ENCODE measurements at places on chromosomes 16 and 17. TPM values are rescaled to one million over a fixed set of nuclear protein-coding genes. Genes with fewer than 3 reads are reported as not detected.
A peak's percentile ranks its signal among the peaks of the same experiment; 100 is the strongest.

DNA sequence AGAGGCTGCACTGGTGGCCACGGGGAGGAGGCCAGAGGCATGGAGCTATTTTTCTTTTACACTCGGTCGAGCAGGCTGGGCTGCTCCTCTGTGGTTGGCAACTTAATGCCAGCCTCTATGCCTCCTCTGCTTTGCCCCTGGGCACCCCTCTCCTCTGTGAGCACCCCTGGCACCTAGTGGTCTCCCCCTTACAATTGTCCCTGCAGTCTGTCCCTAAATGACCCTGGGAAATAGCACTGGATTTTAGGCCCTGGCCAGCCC lies 27.0 kb downstream of the LRRC75A start:
- peaks cover 3% of the 10 kb centered on the region for H3K4me1 ChIP-seq
- H3K27ac ChIP-seq, result no peak overlapping the region
- no peak for DNase-seq
- no peak overlapping the region for H3K4me3 ChIP-seq

- no peak overlapping the region for H3K4me3 ChIP-seq
- no peaks in the 10 kb centered on the region for H3K27me3 ChIP-seq
- peaks cover 22% of the 10 kb centered on the region for H3K36me3 ChIP-seq
- no peak for DNase-seq
- H3K27ac ChIP-seq, result no peak overlapping the region
- no peaks in the 10 kb centered on the region for H3K4me1 ChIP-seq
Measured at GRCh38 chr17:59870482-59870881, 22.3 kb downstream of the TUBD1 start.

- no peaks in the 10 kb centered on the region for H3K36me3 ChIP-seq
- H3K27ac ChIP-seq, result no peak overlapping the region
- H3K4me3 ChIP-seq, result no peak overlapping the region
- H3K27me3 ChIP-seq, result no peaks in the 10 kb centered on the region
- no peak for DNase-seq
- H3K4me1 ChIP-seq, result peaks cover 7% of the 10 kb centered on the region
Measured at GRCh38 chr17:78595135-78595810, 18.1 kb upstream of the DNAH17 start.

DNA sequence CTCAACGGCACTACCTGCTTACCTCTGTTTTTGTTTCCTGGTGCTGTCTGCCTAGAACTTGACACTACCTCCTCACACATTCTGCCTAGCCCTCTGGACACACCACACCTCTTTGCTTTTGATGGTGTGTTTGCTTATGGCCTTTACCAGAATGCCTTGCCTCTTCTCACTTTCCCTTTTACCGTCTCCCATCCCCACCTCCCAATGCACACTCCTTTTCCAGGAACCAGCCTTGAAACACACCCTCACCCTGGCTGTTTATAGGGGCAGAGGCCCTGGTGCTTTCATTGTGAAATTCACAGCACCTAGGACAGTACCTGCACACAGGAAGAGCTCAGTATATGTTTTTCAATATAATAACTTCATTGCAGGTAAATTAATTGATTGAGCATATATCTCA lies 56.2 kb downstream of the MAP2K6 start:
- H3K36me3 ChIP-seq, result peaks cover 23% of the 10 kb centered on the region
- peaks cover 10% of the 10 kb centered on the region for H3K4me1 ChIP-seq
- no peaks in the 10 kb centered on the region for H3K27me3 ChIP-seq
- H3K27ac ChIP-seq, result no peak overlapping the region

DNA sequence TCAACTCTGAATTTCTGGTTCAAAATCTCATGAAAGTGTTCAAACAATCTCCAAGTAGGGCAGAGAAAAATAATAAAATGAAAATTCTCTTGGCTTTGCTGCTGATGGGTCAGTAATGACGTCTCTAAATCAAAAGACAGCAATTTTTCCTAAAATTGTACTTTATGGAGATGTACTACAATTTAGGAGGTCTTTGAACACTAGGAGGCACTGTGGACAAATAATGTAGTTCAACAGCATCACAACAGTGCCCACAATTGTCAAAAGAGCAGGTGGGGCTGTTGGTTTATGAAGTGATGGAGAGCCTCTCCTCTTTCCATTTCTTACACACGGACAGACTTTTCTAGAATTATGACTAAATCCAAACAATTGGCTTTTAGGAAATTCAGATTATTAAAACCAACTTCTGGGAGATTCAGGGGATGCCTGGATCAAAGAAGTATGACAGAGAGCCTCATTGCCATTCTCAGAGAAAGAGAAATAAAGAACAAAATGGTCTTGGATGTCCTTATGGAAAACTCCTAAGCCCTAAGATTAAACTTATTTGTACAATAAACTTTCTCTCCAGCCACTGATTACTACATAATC lies 23.8 kb downstream of the EZH1 start:
- peaks cover 63% of the 10 kb centered on the region for H3K36me3 ChIP-seq
- DNase-seq, result no peak
- no peaks in the 10 kb centered on the region for H3K4me1 ChIP-seq
- H3K27me3 ChIP-seq, result no peaks in the 10 kb centered on the region
- H3K4me3 ChIP-seq, result no peak overlapping the region

GRCh38 chr17:47718634-47719405 lies 14.2 kb upstream of the TBX21 start:
- H3K36me3 ChIP-seq, result no peaks in the 10 kb centered on the region
- no peaks in the 10 kb centered on the region for H3K4me1 ChIP-seq
- no peak overlapping the region for H3K4me3 ChIP-seq
- no peak for DNase-seq

GRCh38 chr17:7932949-7933348 lies 943 bp downstream of the CNTROB start:
- DNase-seq, result peak; percentile 67
- no peaks in the 10 kb centered on the region for H3K4me1 ChIP-seq
- H3K27ac ChIP-seq, result no peak overlapping the region
- peaks cover 10% of the 10 kb centered on the region for H3K27me3 ChIP-seq

GRCh38 chr17:57603978-57604377 lies 141.1 kb downstream of the CCDC182 start:
- no peak for DNase-seq
- H3K4me3 ChIP-seq, result no peak overlapping the region
- H3K4me1 ChIP-seq, result peaks cover 3% of the 10 kb centered on the region
- peaks cover 5% of the 10 kb centered on the region for H3K36me3 ChIP-seq
- no peak overlapping the region for H3K27ac ChIP-seq

GRCh38 chr17:16001226-16001897 lies 1.7 kb downstream of the TTC19 start:
- no peaks in the 10 kb centered on the region for H3K27me3 ChIP-seq
- H3K27ac ChIP-seq, result no peak overlapping the region
- H3K4me1 ChIP-seq, result 0 out of 2 replicates have a peak, but pooled peaks cover 4% of the 10 kb centered on the region
- peaks cover 47% of the 10 kb centered on the region for H3K36me3 ChIP-seq

GRCh38 chr17:75666959-75667790 lies at the start of the genes RECQL5 and SAP30BP:
Gene RECQL5 (minus strand): TSS chr17:75667154. CDS start chr17:75666557, 597 bp downstream.
Gene SAP30BP (plus strand): TSS chr17:75667338. CDS start chr17:75667373, 35 bp downstream.
- no peak within 1 kb of the TSS for H3K27ac ChIP-seq
- peak; percentile 99 for DNase-seq

Gene TCAP
- total RNA-seq, result 2.5 TPM

Gene NGFR
- 9.6 TPM for total RNA-seq
